ENCODE measurements at places on chromosomes 7 and 10.

GRCh38 chr10:124722798-124723783, 21.1 kb downstream of the FAM53B start:
- DNase-seq = no peak

- peak; percentile 23 for DNase-seq
Measured at GRCh38 chr10:121886997-121887622, 40.7 kb downstream of the ATE1 start.

- no peak for DNase-seq
Measured at GRCh38 chr7:148337246-148337965, 253.2 kb upstream of the C7orf33 start.

GRCh38 chr7:28301148-28301641, 111.1 kb upstream of the CREB5 start:
- DNase-seq = no peak

GRCh38 chr10:98045785-98046389, 15.5 kb upstream of the CRTAC1 start:
- peak; percentile 24 for DNase-seq

GRCh38 chr10:55274367-55274766, 473.3 kb upstream of the PCDH15 start:
- no peak for DNase-seq

DNA sequence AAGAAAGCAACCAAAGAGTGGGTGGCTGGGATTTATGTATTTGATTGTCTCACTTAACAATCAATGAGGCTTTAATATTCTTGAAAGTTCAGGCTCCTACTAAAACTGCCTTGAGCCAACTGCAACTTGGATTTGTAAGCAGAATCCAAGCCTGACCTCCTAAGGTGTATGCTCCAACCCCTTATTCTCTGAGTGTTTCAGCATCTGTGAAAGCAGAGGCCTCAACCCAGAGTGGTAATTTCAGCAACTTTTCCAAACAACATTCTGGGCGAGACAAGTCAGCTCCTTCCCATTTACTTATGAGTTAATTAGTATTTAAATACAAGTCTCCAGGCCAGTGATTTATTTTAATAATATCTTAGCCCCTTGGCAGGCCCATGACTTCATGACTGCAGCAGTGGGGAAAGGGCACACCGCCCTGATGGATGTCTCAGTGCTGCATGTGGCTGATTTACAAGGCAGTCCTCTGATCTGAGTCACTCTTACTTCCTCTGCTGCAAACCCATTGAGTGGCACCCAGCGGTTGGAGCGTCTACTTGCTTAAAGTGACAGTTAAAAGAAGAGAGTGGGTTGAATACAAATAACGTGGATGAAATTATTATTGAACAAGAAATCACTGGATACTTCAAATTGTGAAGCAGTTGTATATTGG, 209.1 kb downstream of the TRIL start:
- no peak for DNase-seq

- no peak for DNase-seq
Measured at GRCh38 chr10:111856631-111857030, 326.9 kb downstream of the GPAM start.

GRCh38 chr10:53572799-53573198, 800.2 kb upstream of the MBL2 start:
- DNase-seq = no peak

DNA sequence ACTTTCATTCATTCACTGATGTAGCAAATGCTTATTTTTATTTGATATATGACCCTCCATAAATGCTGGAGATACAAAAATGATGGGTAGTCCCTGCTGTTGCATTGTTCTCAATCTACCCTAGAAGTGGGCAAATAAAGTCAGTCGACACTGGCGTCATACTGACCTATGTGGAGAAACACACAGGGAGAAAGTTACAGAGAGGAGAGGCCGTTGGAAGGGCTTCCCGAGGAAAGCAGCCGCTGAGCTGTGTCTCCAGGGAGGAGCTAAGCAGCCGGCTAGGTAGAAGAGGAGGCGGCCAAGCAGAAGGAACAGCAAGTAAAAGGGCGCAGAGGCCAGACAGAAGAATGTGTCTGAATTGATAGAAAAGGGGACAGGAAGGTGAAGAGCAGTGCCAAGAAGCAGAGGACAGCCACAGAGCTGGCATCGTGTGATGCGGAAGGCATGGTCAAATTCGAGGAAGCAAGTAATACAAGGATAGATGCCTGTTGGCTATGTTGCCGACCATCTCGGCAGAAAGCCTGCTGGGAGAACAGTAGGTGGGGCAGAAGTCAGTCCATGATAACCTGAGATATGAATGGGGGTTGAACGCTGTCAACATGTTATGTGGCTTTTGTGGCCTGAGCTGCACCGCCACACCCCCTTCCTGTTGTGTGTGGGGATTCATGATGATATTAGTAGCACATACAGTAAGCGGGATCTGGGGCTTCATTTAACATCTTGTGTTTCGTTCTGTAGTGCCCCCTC, 25.9 kb downstream of the ST8SIA6 start:
- no peak for DNase-seq

GRCh38 chr7:16086743-16087142, 334.6 kb downstream of the CRPPA start:
- no peak for DNase-seq

DNA sequence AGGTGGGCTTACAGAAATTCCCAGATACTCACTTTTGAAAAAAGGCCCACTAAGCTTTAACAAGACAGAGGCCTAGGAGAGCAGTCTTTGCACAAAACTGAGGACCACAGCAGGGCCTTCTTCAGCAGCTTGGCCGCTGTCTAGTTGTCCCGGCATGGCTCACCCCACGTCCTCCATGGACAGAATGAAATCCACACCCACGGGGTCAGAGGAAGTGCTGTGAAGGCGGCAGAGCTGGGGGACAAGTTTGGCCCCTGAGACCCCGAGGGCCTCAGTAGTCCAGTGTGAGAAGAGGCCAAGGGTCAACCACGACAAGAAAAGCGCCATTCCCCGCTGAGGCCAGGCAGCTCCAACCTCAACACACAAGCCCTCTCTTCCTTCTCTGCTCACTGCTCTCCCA, 78.9 kb downstream of the ZRANB1 start:
- DNase-seq = no peak

- DNase-seq = no peak
Measured at GRCh38 chr7:109549471-109550193, 980.0 kb downstream of the DNAJB9 start.

DNA sequence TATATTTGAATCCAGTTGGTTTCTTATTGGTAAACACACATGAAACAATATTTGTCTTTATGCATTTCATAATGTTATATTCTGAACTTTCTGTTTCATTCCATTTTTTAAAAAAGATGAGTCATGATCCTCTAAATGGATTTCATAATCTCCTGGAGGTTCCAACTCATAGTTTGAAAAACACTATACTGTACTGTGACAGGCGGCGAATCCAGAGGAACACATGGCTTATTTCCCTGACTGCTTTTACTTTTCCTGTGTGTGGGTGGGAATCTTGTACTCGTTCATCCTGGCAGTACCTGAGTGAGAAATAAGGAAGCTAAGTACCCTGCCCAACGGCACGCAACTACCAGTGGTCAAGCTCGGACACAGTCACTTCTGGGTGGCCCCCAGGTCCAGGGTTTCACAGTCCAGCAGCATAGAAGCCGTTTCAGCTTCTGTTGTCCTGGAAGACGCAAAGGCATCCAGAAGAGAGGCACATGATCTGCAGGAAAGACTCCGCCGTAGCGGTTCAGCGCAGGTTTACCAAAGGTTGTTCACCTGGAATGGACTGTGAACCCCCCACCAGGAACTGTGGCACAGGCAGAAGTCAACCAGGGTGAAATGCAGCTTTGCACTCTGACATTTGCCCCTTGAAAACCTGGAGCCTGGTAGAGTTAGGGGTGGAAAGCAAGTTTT, 117.7 kb downstream of the CCNY start:
- no peak for DNase-seq

GRCh38 chr10:33008499-33009243, 50.6 kb upstream of the ITGB1 start:
- peak; percentile 88 for DNase-seq

DNA sequence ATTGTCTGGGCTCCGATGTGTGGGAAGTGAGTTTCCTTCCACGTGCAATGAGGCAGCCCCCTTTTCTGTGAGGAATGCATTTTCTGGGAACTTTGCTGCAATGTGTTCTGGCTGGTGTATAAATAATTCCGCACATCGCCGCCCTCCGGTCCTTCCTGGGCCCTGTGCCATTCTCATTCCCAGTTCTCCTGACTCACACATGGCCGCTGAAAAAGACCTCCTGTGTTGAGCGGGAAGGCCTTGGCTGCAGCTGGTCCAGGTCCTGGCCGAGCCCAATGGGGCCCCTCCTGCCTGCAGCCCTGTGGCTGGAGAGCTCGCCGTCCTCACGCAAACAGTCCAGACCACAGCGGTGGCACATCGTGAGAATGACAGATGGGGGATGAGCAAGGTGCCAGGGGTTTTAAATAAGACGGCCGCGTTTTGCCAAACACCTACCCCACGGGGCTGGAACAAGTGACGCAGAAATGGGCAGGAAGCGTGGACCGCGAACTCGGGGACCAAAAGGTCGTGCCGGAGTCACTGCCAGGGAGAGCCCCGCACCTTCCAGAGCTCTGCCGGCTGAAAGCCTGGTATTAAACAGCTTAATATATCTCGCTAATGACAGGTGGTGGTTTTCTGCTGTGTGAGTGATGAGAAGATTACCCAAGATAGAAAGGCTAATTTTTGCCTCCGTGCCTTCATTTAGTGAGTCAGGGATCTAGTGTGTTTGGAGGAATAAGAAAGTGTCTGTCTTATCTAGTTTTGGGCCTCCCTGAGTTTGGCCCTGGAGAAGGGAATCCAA, 37.0 kb downstream of the FAM20C start:
- no peak for DNase-seq

DNA sequence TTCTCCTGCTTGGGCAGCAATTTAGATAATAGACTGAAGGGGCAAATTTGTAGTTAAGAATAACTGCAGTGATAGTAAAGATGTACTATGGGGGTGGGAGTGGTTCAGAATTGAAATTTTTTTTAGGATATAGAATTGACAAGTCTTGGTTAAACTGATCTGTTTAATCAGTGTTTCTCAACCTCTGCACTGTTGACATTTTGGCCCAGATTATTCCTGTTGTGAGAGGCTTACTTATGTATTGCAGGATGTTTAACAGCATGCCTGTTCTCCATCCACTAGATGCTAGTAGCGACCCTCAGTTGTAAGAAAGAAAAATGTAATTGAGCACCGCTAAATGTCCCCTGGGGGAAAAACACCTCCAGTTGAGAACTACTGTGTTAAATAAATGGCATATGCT, 176.5 kb downstream of the CCDC7 start:
- DNase-seq = no peak

- DNase-seq = no peak
Measured at GRCh38 chr7:37031571-37032257, 307.4 kb upstream of the AOAH start.

- DNase-seq = peak; percentile 55
Measured at GRCh38 chr10:69479240-69480067, 28.2 kb downstream of the TSPAN15 start.

- DNase-seq = no peak
Measured at GRCh38 chr10:104809288-104810090, 168.4 kb downstream of the SORCS3 start.

GRCh38 chr10:29730969-29731368, 96.2 kb upstream of the SVIL start:
- no peak for DNase-seq

DNA sequence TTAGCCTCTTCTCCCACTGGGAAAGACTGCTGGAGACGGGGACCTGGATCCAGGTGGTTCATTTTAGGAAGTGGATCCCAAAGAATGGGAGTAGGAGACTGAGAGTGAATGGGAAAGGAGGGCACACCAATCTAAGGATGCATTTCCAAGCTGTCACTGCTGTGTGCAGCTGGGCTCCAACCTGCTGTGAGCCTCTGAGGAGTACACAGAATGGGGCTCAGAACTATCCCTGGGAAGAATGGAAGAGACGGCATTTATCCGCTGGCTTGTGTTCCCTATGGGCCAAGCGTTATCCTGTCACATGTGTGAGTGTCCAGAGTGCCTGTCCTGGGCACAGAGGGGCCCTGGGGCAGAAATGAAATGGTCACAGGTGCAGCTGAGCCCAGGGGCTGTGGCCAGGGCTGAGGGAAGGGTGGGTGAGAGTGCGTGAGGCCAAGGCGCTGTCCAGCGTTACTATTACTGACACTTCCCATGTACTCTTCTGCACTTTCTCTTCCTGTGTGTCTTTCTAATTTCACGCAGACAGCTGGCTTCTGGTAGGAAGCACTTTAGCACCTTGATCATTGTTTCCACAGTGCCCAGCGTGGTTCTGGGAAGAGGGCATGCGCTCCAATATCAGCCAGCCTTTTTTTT, 35.4 kb upstream of the PODXL start:
- no peak for DNase-seq

- no peak for DNase-seq
Measured at GRCh38 chr7:100435401-100436304, 644 bp downstream of the PPP1R35 start.

DNA sequence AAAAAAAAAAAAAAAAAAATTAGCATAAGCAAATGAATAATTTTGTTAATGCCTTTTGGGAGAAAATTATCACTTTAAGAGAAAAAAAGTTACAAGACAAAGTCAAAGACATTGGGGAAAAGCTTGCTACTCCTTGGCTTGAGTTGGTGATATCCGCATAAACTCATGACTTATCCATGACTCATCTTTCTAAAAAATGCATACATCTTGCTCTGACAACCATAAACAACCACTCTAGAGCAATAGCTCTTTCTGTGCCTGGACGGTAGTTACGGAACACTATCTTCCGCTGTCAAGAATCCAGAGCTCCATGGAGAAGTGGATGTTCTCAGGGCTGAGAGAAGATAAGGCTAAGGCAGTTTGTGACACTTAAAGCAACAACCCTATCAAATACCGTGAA, 281.1 kb upstream of the PFKP start:
- no peak for DNase-seq

DNA sequence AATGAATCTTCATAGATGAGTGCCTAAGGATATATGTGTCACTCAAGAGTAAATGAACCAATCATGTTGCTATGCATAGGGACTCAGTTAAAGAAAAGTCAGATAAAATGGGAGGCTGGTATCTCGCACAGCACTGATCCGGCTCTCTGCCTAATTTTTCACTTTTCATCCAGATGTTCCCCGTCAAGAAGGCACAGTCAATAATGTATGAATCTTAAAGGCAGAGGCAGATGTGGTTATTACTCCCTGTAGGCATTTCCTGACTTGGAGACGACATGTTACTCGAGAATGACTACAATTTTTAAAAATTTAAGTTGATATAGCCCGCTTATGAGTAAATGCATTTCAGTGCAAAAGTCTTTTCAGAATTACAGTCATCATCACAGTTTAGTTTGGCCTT, 113.6 kb downstream of the TBXAS1 start:
- DNase-seq = no peak

GRCh38 chr10:108556186-108556585, 1367.1 kb downstream of the XPNPEP1 start:
- DNase-seq = no peak

DNA sequence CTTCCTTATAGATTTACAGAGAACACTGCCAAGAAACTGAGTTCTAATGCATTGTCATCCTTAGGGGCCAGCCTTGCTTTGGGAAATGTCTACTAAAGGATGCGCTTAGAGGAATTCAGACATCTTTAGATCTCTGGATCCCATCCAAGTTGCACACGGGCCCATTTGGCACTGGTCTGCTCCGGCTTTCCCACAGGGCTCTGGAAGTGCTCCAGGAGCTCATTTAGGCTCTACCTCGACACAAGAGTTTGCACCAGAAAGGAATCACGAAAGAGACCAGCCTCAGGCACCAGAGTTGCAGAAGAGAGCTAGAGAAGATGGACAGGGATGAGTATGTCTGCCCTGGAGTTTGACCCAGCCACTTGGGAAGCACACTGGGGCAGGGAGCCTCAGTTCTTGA, 150.1 kb upstream of the TMEM72 start:
- no peak for DNase-seq

GRCh38 chr10:114649217-114649903, 8.7 kb downstream of the ABLIM1 start:
- no peak for DNase-seq

GRCh38 chr10:44733501-44734488, 177.3 kb upstream of the TMEM72 start:
- DNase-seq = no peak
